ENCODE measurements at places on chromosomes 13 and 19.

GRCh38 chr13:44695520-44695919 lies 119.4 kb upstream of the TSC22D1 start:
- DNase-seq, result no peak

DNA sequence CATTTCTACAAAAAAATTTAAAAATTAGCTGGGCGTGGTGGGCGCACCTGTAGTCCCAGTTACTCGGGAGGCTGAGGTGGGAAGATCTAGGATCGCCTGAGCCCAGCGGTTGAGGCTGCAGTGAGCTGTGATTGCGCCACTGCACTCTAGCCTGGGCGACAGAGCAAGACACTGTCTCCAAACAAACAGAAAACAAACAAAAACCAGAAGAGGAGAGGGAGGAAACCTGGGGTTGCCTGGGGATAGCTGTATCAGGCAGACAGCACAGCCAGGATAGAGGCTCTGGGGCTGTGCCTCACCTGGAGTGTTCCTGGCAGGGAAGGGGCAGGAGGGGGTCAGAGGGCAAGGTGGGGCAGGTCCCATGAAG lies 2.6 kb upstream of the POLR2E start:
- no peak for DNase-seq

GRCh38 chr19:39602224-39602623 lies at the start of gene LGALS13:
Gene LGALS13, plus strand, starts transcription at chr19:39602524. Its CDS starts 45 bp downstream, at chr19:39602569.
- DNase-seq, result no peak

DNA sequence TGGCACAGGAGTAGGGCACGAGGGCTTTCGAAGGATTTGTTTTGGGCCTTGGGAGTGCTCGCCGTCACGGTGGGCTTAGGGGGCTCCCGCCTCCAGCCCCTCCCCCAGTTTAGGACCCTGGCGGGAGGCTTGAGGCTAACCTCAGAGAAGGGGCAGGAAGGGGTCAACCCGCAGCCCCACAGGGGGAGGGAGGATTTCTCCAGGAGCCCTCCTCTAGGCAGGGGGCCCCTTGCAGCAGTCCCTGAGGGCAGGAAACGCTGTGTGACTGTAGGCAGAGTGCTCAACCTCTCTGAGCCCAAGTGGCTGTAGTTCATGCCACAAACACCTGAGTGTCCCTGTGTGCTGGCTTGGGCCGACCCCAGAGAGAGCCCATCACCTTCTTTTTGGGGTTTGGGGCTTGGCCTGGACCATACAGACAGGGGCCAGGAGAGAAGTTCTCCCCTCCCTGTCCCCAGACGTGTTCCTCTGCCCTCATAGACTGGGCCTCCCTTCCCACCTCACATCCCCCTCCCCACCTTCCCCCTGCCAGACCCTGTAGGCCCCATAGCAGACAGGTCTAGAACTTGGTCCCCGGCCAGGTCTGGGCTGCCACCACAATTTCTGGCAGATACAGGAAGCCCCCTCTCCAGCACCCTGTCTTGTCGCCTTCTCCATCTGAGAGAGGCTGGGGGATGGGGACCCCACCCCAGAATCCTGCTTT lies 8.1 kb downstream of the ISYNA1 start:
- DNase-seq, result no peak

- DNase-seq, result no peak
Observed at GRCh38 chr19:44988273-44988672, 13.0 kb upstream of the RELB start.

DNA sequence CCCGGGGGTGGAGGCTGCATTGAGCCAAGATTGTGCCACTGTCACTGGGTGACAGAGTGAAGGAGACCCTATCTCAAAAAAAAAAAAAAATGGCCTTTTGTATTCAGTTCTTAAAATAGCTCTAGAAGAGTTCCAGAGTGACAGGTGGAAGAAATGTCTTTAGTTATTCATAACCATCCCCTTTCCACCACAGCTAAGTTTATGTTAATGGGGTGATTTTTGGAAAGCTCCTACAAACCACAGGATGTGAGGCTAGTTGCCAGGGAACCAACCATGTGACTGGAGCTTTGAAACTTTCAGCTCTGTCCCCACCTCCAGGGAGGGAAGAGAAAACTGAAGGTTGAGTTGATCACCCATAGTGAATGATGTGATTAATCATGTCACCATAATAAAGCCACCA lies 6.9 kb downstream of the ZNF490 start:
- DNase-seq, result no peak

DNA sequence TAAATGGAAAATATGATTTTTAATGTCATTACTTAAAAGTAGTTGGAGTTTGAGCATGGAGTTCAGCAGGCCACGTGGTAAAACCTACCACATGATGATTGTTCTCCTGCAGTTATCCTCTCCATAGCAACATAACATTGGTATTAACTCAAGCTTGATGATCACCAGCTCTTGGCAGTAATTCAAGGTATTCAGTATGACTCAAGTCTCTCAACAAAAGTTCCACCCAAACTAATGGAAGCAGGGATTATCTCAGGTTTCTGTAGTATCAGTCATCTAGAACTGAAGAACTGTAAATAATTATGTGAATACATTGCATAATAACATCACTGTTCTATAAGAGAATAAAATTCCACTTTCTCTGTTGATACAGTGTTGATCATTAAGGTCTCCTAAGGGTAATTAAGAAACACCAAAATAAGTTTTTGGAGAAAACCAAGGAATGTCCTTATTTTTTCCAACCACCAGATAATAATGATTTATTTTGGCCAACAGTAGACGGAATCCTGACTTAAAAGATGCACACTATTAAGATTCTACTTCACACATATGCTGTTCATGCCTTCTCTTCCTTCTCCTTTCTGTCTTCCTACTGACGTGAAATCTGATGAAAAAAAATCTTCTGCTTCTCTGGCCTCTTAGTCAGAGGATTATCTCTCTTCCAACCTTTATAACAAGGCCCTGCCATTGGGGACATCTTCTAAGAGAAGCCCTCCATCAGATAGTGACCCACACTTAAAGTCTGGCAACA lies 1092.3 kb downstream of the EFNB2 start:
- no peak for DNase-seq

- no peak for DNase-seq
Observed at GRCh38 chr13:35481777-35482176, 5.3 kb upstream of the MAB21L1 start.

DNA sequence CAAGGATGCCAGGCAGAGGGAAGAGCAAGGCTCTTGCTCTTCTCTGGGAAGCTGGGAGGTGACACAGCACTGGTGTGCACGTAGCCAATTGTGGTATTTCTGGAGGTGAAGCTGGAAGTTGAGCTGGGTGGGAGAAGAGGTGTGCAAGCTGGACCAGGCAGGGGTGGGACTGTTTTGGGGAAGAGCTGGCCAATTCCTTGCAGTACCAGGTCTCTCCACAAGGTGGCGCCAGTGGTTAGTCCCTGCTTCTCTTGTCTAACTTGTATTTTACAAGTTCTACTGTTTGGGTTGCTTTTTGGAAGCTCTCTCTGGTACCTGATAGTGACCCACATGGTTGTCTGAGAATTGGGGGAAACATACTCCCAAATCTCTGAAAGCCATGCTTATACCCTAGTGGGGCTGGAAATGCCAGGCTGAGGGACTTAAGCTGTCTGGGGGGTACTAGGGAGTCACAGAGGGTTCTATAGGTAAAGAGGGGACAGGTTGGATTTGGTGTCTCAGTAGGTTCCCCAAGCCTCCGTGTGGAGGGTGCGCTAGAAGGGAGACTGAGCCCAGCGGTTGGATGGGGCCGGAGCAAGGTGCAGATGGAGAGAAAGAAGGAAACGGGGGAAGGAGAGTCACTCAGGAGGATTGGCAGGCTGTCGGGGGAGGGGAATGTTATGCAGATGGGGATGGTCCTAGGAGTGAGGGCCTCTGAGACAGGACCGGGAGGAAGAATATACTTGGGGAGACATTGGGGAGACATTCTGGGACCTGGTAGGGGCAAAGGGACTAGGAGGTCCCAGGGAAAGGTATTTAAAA lies 3.0 kb downstream of the HPN start:
- DNase-seq, result no peak

GRCh38 chr19:14683439-14683838 lies 6.4 kb upstream of the ZNF333 start:
- no peak for DNase-seq

DNA sequence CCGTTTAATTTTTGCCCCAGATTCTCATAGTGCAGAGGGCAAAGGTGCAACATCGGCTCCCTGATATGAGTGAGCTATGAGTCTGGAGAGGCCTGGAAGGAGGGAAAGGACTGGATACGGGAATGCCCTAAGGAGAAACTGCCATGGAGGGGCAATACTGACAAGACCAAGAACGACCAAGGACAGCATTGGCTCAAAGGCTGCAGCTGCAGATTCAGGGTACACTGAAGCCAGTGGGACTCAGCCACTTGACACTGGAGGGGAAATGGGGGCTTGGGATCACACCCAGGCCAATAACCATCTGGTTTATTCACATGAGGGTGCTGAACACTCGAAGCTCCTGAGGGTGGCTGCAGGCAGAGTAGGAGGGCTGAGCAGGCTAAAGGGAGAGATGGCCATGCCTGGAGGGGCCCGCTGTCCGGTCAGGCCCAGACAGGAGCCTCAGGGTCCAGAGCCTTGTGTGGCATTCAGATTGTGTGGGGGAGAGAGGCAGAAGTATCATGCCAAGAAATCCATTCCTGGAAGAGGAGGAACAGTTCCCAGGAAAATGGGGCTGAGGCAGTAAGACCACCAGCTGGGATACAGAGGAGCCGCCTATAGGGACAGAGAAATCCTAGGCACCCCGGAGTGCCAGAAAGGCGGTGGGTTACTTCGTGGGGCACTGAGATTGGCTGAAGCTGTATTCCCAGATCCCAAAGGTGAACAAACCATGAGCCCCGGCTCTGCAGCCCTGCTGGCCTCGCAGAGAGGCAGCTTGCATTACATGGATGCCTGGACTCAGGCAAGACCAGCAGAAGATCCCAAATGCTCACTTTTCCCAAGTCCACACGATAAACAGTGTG lies 20.7 kb downstream of the COL4A1 start:
- DNase-seq, result no peak

- no peak for DNase-seq
Observed at GRCh38 chr13:44719857-44720671, 143.9 kb upstream of the TSC22D1 start.

DNA sequence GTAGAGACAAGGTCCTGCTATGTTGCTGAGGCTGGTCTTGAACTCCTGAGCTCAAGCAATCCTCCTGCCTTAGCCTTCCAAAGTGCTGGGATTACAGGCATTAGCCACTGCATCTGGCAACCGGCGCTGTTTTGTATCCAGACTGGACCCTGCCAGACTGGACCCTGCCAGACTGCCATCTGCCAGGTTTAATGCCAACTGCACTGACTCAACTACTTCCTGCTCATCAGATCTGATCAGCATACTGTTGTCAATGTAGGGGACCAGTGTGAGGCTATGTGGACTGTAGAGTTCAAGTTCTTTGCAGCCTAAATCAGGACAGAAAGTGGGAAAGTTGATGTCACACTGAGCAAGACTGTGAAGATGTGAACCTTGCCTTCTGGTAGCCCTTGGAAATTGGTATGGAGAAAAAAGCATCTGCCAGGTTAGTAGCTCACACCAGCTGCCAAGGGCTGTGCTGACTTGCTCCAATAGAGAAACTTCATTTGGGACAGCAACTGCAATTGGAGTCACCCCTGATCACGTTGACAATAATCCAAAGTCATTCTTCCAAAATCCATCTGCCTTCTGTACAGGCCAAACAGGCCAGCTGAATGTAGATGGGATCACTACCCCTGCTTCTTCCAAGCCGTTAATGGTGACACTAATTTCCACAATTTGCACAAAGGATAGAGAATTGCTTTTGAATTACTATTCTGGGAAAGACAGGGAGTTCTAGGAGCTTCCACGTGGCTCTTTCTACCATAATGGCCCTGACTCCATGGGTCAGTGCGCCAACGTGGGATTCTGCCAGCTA lies 36.8 kb upstream of the ATP1A3 start:
- no peak for DNase-seq

DNA sequence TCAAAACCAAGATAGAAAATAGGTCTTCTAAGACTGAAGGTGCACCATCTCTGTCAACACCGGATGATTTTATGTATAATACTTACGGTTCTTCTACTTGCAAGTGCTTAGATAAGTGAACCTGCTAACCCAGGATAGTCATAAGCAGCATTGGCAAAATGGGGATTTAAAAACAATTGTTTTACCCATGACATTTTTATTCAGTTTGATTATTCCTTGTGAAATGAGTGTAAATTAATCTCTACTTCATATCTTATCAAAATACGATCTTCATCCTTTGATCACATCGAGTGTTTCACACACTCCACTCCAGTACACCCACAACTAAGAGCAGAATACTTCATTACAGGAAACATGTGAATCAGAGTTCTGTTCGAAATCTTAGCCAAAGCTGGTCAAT lies 23.0 kb upstream of the MTRF1 start:
- DNase-seq, result no peak

- no peak for DNase-seq
Observed at GRCh38 chr13:104510422-104510821, 1444.2 kb upstream of the SLC10A2 start.
